ENCODE measurements at places on chromosomes 12 and 14.

DNA sequence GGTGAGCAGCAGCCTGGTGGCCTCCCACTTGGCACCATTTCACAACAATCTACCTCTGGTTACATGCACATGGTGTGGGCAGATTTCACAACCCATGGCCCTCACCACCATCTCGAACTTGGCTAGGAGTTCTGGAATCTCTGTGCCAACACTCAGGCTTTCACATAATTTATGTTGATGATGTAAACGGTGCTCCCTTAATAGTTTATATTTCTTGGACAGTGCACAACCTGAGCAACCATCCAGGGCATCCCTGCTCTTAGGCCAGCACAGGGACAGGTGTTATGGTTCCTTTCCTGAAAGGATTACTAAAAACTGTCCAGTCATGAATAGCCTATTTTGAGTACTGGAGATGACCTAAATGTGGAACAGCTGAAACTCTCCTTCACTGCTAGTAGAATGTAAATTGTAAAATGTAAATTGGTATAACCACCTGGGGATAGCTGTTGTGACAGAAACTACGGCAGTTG is 28.6 kb downstream of the ABCB9 start:
- DNase-seq: no peak

DNA sequence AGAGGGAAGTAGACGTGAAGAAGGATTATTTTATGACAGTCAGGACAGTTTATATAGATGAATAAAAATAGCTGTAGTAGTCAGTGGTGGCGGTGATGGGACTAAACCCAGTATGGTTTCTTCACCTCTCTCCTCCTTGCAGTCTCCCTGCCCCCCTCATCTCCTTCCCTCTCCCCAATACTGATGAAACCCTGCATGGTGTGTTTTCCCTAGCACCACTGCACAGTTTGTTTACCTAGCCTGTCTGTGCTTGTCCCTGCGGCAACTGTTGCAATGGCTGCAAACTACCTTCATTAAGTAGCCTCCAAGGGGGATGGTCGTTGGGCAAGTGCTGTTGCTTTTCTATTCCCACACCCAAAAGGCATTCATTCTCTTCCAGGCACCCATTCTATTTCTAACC is 14.7 kb downstream of the PCBP2 start:
- no peak for DNase-seq

- DNase-seq: no peak
Measured at GRCh38 chr14:103530390-103530789, 1.4 kb downstream of the TRMT61A start.

- DNase-seq: no peak
Measured at GRCh38 chr14:79325071-79325470, 886.2 kb downstream of the DIO2 start.

DNA sequence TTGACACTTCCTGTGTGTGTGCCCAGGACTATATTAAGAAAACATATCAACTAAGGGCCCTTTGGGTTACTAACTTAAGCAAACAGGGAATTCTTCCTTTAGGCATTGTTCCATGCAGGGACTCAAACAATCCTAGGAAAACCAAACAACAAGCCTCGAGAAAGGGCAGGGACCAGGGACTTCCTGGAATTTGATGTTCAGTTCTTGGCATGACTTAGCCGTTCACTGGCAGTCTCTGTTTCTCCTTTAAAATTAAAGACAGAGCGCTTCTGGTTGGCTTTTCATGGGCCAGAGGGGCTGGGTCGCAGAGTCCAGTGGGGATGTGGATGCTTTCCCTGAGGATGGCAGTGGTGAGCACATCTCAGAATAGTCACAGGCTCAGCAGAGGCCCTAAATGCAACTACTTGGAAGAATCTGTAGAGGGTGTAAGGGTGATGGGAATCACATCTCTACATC is 35.2 kb downstream of the RNFT2 start:
- DNase-seq: no peak

GRCh38 chr12:238116-238515 is 24.2 kb upstream of the SLC6A12 start:
- DNase-seq: no peak

DNA sequence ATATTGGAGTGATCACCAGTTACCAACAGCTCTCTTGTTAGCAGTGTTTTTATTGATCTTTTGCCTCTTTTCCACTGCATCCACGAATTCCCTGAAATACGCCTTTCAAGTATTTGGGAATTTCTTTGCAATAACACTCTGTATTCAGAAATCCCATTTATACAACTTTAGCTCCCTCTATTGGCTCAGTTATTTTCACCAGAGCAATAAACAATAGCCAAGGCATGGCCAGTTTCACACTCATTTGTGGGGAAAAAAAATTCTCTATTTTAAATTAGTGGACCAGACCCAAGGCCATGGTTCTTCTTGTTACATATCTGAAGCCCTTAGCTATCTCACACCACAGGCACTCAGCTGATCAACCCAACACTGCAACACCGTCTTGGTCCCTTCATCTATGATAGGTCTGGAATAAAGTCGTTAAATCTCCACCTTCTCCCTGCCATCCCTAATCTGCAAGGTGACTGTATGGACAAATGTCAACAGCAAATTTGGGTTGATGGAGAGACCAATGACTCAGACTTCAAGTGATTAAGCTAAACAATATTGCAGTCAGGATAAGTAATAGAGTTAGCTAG is 92.4 kb upstream of the TMEM260 start:
- no peak for DNase-seq

DNA sequence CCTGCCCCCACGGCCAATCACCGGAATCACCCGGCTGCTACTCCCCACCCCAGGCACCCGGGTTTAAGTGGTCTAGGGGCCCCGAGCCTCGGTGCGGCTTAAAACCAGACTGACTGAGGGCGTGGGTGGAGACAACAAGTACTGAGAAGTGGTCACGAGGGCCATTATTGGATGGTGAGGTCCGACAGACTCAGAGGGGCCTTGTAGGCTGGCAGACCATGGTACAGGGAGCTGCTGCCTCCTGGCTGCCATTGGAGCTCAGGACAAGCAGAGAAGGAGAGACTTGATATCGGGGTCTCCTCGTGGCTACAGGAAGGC is 54.1 kb downstream of the FBRSL1 start:
- no peak for DNase-seq

GRCh38 chr14:101634202-101634849 is 73.0 kb downstream of the DIO3 start:
- no peak for DNase-seq

DNA sequence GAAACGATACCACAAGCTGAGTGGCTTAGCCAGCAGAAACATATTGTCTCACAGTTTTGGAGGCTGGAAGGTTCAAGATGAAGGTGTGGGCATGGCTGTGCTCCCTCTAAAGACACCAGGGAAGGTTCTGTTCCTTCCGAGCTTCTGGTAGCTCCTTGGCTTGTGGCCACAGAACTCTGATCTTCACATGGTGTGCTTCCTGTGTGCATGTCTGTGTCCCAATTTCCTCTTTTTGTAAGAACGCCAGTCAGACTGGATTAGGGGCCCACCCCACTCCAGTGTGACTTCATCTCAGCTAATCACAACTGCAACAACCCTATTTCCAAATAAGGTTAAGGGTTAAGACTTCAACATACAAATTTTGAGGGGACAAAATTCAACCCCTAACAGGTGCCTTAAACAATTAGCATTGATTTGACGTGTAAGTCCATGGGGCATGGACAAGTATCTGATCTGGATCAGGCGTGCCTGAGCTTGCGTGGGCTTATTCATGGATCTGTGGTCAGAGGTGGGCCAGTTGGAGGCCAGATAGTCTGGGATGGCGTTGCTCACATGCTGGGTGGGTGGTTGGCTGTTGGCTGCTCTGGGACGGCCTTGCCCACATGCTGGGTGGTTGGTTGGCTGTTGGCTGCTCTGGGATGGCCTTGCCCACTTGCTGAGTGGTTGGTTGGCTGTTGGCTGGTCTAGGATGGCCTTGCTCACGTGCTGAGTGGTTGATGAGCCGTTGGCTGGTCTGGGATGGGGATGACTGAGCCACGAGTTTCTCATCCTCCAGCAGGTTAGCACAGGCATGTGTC is 88.5 kb downstream of the LGMN start:
- no peak for DNase-seq

DNA sequence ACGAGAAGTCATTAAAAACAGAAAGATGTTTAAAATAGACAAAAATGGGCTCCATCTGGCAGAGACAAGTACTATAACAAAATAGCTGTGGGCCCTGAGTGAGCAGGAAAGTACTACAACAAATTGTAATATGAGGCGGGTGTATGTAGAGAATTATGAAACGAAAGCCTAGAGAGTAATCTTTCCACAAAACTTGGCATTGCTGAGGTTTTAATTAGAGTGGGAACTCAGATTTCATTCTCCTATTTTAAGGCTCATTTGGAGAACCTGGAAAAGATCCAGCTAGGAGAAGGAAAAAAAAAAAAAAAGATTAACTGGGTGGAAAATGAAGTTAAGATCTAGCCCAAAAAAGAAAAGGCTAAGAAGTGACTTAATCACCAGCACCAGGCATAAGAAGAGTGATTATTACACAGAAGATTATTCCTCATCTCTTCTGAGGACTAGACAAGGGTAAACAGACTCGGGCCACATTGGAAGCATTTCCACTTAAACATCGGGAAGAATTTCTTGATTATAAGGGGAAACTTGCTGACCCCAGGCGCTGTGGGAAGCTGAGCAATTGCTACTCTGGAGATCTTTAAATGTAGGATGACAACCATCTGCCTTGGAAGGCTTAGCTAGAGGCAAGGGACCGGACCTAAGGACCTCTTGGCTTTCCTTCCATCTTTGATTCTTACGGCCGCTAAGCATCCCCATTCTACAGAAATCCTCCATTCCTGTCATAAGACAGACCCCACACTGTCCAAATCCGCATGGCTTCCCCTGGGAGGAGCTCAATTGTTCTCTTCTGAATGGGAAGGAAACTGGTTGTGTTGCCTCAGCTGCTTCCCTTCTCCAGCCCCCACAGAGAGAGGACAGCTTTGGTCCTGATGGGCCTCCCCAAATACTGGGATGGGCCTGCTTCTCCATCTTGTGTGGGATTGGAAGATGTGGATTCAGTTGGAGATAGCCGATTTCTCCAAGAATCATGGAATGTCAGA is 40.6 kb downstream of the IGF1 start:
- no peak for DNase-seq

- no peak for DNase-seq
Measured at GRCh38 chr12:129079719-129080118, 226.4 kb downstream of the GLT1D1 start.

- no peak for DNase-seq
Measured at GRCh38 chr14:37138898-37139297, 33.5 kb downstream of the SLC25A21 start.

DNA sequence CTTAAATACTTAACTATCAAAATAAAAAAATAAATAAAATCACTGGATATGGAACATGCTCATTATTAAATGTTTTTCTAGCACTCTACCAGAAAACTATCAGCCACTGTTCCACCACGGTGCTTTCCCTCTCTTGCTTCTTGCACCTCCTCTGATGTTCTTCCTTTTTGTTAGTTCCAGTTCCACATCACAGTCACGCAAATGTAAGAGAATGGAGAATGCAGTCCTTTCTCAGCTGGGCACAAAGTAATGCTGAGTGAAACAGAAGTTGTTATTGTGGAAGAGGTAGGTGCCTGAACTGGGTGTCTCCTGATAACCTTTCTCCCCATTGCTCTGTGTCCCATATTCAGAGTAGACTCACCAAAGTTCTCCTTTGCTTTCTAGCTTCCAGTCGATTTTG is 1116.9 kb upstream of the TMEM132C start:
- DNase-seq: no peak

DNA sequence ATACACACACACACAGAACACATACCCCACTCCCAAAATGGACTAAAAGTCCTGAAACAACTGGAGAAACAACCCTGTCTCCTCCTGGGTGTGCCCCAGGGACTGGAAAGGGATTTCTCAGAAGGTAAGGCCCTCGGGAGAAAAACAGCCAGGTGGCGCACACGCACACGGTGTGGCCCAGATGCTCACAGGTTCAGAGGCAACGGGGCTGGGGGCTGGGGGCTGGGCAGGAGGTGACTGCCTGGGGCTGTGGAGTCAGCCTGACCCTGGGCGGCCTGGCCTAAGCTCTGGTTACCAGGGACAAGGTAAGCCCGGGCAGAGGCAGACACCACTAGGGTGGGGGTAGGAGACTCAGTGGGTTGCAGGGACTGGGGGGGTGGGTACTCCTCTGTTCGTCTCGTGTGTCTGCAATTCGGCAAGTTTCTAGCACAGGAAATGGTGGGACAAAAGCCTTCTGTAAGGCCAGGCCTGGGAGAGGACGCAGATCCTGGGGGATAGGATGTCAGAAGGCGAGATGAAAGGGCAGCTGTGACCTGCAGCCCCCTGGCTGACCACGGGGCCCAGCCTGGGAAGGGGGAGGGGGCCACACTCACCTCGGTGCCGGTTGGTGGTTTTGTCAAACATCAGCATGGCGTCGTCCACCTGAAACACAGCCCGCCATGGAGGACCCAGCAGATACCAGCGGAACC is 10.4 kb downstream of the MSI1 start:
- DNase-seq: no peak

- no peak for DNase-seq
Measured at GRCh38 chr14:58280954-58281787, 17.2 kb upstream of the ARID4A start.

DNA sequence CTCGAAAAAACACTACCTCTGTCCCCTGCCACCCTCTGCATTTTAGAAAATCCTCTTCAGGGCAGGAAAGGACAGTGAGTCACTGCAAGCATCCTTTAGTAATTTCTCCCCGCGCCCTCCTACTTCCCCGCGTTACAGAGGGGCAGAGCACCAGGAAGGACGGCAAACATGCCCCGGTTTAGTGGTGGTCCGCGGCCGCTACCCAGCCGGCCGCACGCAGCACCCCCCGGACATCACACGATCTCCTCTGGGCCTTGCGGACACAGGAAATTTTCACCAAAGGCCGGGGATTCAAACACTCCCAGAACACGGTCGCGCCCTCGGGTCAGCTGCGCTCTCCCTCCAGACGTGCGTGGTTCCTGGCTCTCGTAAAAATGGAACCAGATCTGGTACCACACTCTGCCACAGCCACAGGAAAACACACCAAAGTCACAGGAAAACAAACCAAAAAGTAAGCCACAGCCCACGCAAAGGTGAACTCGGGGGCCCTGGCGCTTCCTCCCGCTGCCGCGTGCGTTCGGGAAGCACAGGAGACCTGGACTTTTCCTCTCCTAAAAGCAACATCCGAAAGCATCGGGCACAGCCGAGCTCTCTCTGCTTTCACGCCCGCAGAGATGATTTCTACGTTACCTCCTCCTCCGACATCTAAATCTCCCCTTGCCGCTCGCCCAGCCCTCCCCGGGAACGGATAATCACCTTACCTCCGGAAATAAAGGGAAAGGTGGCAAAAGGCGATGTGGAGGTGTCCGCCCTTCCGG is 839 bp downstream of the SLC38A1 start:
- no peak for DNase-seq

DNA sequence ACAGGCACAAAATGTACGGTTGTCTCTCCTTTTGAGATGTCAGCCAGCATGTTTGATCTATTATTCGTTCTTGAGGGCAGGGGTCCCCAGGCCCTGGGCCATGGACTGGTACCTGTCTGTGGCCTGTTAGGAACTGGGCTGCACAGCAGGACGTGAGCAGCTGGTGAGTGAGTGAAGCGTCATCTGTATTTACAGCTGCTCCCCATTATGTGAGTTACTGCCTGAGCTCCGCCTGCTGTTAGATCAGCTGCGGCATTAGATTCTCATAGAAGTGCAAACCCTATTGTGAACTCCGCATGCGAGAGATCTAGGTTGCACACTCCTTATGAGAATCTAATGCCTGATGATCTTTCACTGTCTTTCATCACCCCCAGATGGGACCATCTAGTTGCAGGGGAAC is 41.4 kb upstream of the SCN8A start:
- DNase-seq: no peak

- DNase-seq: no peak
Measured at GRCh38 chr12:51921017-51921725, 13.9 kb downstream of the ACVRL1 start.

Data from cortex of kidney (tissue), 1 donor.